ENCODE measurements at places on chromosomes 5 and 9.

GRCh38 chr9:19720377-19720776, 68.5 kb downstream of the SLC24A2 start:
- no peak for DNase-seq

- DNase-seq = no peak
Observed at GRCh38 chr9:136202454-136203407, 2.2 kb downstream of the LHX3 start.

- DNase-seq = no peak
Observed at GRCh38 chr5:92917044-92917443, 664.0 kb downstream of the NR2F1-AS1 start.

- DNase-seq = no peak
Observed at GRCh38 chr9:100087218-100087617, 11.6 kb downstream of the ERP44 start.

- DNase-seq = no peak
Observed at GRCh38 chr9:135070964-135071735, 16.3 kb upstream of the OLFM1 start.

DNA sequence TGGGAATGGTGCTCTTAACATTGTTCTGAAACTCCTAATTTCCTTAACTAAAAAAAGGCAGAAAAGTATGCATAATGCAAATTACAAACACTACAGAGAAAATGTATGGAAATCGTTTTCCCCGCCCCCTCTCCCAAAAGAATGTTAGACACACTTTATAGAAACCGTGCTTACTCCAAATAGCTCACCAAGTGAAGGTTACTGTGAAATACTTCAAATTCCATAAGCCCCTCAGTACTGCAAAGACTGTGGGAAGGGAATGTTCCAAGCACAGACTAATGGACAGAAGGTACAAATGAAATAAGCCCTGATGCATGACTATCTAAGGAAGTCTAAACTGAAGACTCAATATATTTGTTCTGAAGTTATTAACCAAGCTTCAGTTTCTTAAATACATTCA, 12.5 kb downstream of the MAPKAP1 start:
- DNase-seq = no peak

- no peak for DNase-seq
Observed at GRCh38 chr9:72909428-72909827, 43.4 kb downstream of the ALDH1A1 start.

DNA sequence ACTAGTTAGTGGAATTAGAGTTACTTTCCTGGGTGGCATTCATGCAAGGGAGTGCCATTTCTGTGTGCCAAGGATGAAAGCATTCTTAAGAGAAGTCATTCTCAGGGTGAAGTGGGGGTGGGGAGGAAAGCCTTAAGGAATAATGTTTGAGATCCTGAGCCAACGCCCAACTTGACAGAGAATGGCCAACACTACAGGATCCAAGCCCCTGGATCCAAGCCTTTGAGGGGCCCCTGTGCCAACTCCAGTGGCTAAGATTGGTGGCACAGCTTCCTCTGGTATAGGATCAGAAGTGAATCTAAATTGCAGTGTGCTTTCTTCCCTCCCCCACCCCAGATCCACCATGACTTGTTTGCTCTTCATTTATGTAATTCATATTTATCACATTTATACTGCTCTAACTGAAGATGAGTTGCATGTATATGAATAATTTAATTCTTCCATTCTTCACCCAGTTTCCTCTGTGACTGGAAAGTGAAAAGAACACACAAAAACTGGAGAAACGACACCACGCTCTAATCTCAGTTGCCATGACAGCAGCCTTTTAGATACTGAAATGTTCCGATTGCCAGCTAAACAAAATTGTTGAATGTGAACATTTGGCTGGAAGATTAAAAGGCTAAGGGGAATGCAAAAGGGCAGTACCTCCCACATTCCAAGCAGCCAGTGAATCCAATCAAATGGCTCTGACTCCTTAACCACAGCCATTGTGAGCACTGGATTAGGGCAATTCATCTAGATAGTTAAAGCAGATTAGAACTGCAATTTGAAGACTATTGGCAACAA, 4.5 kb downstream of the ZNF608 start:
- no peak for DNase-seq

GRCh38 chr5:118592229-118593002, 395.9 kb downstream of the DTWD2 start:
- DNase-seq = no peak

Measured in activated T-helper 1 cell treated with anti-CD3 and anti-CD28 coated beads, Interleukin-2, amount 50 U/mL, for 16 hours (primary cell).